ENCODE measurements at places on chromosomes 1 and 21.

DNA sequence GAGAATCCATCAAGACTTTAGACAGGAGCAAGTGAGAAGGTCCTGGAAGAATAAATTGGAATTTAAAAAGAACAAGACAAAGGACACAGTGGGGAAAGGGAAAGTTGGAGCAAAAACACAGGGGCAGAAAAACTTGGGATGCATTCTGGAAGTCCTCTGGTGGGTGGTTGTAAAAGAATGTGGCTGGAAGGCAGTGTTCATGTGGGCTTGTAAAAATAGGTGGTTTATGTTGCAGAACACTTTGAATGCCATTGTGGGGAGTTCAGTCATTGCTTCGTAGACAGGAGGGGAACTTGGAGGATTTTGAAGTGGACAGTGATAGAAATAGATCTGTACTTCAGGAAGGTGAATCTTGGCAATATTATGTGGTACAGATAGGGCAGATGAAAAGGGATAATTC is 15.2 kb downstream of the KIF1B start:
- H3K27me3 ChIP-seq: no peaks in the 10 kb centered on the region
- DNase-seq: no peak
- H3K27ac ChIP-seq: peak overlapping the region; percentile 65
- no peaks in the 10 kb centered on the region for H3K36me3 ChIP-seq
- H3K4me1 ChIP-seq: peaks cover 6% of the 10 kb centered on the region

DNA sequence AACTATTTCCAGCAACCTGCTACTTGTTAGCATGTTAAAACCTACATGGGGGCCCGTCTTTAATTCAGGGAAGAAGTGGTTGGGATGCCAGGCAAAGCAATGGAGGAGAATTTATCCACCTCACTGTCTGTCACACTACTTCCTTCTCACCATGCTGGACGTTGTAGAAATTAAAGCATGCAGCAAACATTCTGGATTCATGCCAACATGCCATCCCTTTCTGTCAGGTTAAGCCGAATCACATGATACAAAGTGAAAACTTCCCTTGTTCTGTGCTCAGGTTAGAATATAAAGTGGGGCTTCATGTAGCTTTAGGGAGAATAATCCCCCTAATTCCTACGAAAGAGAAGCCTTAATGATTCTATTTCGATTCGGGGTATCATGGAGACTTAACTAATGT is 95.5 kb downstream of the ERG start:
- H3K4me1 ChIP-seq: peaks cover 10% of the 10 kb centered on the region
- no peak overlapping the region for H3K27ac ChIP-seq
- H3K36me3 ChIP-seq: no peaks in the 10 kb centered on the region
- no peaks in the 10 kb centered on the region for H3K27me3 ChIP-seq
- no peak overlapping the region for H3K4me3 ChIP-seq

DNA sequence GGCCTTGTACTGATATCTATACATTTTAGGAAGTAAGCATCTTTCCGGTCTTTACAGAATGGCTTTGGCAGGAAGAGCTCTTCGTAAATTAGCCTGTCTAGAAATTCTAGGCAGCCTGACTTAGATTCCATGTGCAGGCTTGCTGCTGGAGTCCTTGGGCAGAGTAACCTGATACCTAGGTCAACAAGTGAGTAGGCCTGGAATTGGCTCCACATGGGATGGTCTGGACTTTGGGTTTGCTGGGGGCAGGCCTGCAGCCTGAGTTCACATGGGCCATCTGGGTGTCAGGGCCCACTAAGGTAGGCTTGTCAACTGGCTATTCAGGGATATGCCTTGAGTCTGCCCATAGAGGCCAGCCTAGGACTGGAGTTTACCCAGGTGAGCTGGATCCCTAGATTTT is 59.6 kb upstream of the CYYR1 start:
- no peaks in the 10 kb centered on the region for H3K4me1 ChIP-seq
- no peak overlapping the region for H3K27ac ChIP-seq
- H3K36me3 ChIP-seq: no peaks in the 10 kb centered on the region
- no peak overlapping the region for H3K4me3 ChIP-seq
- no peak for DNase-seq

DNA sequence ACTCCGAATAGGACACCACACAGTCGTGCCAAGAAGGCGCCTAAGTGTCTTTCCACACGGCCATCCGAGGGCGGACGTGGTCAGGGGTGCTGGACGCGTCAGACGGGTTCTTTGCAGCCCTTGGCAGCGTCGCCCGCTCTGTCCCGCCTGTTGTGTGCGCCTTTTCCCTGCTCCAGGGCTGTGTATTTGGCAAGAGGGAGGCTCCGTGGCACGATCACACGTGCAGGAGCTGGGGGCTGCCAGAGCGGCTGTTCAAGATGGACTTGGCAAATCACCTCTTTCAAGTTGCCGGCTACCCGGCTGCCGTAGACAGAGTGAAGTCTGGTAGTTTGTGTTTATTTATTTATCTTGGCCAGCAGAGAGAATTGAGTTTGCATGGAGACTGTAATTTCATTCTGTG is 31.9 kb downstream of the PRKCZ start:
- no peak for DNase-seq
- no peak overlapping the region for H3K4me3 ChIP-seq
- H3K36me3 ChIP-seq: peaks cover 53% of the 10 kb centered on the region

DNA sequence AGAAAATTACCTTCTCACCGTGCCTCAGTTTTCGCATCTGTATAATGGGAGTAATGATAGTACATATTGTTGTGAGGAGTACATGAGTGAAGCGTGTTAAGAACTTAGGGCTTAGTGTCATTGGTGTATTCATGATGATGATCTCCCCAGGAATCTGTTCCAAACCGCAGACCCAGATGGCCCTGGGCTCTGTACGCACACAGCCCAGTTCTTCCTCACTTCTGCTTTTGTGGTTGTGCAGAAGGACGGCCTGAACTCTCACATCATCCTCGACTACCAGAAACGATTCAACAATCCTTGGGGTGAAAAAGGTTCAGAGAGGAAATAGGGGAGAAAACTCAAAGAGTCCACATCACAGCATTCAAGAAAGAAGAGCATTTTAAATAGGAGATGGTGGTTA is 323.0 kb downstream of the CAMTA1 start:
- H3K27me3 ChIP-seq: peaks cover 59% of the 10 kb centered on the region
- no peaks in the 10 kb centered on the region for H3K4me1 ChIP-seq
- H3K27ac ChIP-seq: no peak overlapping the region

DNA sequence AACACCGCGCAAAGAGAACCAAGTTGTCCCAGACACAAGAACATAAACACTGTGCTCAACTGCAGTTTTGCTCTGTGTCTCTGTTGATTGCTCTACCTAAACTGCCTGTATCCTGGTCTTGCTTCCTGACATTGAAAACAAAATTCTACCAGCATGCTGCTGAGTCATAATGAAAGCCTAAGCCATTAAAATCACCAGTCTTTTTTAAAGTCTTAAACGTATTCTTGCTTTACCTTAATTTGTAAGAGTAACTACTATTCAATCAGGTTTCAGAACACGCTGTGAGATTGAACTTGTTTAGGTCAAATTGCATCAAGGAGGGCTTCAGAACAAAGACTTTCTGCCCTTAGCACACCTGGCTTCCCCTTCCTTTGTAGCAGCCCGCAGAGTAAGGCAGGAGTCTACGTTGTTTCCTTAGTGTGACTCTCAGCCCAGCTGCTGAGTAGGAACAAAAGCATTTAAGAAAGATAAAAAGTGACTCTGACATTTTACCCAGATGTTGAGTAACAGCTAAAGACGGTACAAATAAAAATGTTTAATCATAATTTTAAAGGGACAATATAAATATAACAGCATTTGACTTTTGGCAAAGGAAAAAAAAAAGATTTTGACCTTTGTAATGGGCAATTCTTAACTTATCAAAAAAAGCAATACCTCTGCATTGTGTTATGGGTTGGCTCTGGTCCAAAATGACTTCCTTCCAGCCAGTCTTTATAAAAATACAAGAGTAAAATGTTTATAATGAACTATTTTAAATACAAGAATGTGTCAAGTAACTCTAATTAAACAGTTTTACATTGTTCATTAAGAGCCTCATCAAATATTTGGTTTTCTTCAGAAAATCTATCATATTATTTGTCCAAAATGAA is 186.9 kb upstream of the ADGRL4 start:
- H3K4me3 ChIP-seq: peak overlapping the region; percentile 28
- peak; percentile 43 for DNase-seq
- no peaks in the 10 kb centered on the region for H3K36me3 ChIP-seq
- peaks cover 4% of the 10 kb centered on the region for H3K4me1 ChIP-seq

DNA sequence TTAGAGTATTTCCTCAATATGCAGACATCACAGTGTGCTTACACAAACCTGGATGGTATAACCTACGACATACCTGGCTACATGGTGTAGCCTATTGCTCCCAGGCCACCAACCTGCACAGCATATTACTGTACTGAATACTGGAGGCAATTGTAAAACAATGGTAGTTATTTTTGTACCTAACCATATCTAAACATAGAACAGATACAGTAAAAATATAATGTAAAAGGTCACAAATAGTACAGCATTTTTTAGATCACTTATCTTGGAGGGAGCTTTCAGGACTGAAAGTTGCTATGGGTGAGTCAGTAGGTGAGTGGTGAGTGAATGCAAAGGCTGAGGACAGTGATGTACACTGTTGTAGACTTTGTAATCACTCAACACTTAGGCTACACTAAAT is 492.3 kb downstream of the MRPL39 start:
- H3K4me3 ChIP-seq: no peak overlapping the region
- no peak for DNase-seq
- H3K4me1 ChIP-seq: no peaks in the 10 kb centered on the region
- no peak overlapping the region for H3K27ac ChIP-seq

GRCh38 chr1:53644909-53645689 is 93.9 kb downstream of the GLIS1 start:
- peaks cover 13% of the 10 kb centered on the region for H3K36me3 ChIP-seq
- no peak overlapping the region for H3K27ac ChIP-seq
- peak; percentile 18 for DNase-seq
- H3K27me3 ChIP-seq: peaks cover 76% of the 10 kb centered on the region
- no peak overlapping the region for H3K4me3 ChIP-seq
- H3K4me1 ChIP-seq: peaks cover 24% of the 10 kb centered on the region

DNA sequence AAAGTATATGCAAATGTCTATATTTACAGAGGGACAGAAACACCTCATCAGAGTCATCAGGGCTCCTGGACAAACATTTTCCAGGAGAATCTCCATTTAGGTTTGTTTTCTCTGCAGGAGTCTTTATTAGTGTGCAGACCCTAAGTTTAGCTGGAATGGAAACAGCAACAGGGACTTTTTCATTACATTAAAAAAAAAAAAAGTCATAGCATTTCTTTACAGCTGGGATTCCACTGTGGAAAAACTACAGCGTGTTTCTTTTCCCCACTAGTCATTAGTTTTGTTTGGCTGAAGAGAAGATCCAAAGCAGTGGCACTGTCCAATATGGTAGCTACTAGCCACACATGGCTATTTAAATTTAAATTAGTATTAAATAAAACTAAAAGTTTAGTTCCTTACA is 49.6 kb downstream of the LHX4 start:
- H3K27me3 ChIP-seq: no peaks in the 10 kb centered on the region
- DNase-seq: no peak
- H3K4me3 ChIP-seq: no peak overlapping the region
- no peak overlapping the region for H3K27ac ChIP-seq
- H3K36me3 ChIP-seq: peaks cover 70% of the 10 kb centered on the region

DNA sequence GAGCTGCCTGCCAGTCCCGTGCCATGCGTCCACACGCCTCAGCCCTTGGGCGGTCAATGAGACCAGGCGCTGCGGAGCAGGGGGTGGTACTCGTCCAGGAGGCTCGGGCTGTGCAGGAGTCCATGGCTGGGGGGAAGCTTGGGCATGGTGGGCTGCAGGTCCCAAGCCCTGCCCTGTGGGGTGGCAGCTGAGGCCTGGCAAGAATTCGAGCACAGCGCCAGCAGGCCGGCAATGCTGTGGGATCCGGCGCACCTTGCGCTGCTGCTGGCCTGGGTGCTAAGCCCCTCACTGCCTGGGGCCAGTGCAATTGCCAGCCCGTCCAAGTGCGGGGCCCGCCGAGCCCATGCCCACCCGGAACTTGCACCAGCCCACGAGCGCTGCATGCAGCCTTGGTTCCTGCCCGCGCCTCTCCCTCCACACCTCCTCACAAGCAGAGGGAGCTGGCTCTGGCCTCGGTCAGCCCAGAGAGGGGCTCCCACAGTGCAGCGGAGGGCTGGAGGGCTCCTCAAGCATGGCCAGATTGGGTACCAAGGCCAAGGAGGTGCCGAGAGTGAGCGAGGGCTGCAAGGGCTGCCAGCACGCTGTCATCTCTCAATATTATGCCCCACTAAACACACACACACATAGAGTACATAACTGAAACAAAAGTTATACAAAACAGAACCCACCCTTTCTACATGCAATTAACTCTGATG is 307.7 kb downstream of the LMO4 start:
- no peak overlapping the region for H3K27ac ChIP-seq
- no peaks in the 10 kb centered on the region for H3K4me1 ChIP-seq
- no peak for DNase-seq
- no peaks in the 10 kb centered on the region for H3K36me3 ChIP-seq
- no peaks in the 10 kb centered on the region for H3K27me3 ChIP-seq

GRCh38 chr1:3902111-3902511 is 2.0 kb upstream of the C1orf174 start:
- peaks cover 10% of the 10 kb centered on the region for H3K4me1 ChIP-seq
- H3K27ac ChIP-seq: no peak overlapping the region
- H3K4me3 ChIP-seq: no peak overlapping the region
- no peaks in the 10 kb centered on the region for H3K27me3 ChIP-seq

GRCh38 chr1:97767381-97767780 is 153.5 kb downstream of the DPYD start:
- DNase-seq: no peak
- no peaks in the 10 kb centered on the region for H3K36me3 ChIP-seq
- no peak overlapping the region for H3K27ac ChIP-seq
- no peaks in the 10 kb centered on the region for H3K27me3 ChIP-seq

DNA sequence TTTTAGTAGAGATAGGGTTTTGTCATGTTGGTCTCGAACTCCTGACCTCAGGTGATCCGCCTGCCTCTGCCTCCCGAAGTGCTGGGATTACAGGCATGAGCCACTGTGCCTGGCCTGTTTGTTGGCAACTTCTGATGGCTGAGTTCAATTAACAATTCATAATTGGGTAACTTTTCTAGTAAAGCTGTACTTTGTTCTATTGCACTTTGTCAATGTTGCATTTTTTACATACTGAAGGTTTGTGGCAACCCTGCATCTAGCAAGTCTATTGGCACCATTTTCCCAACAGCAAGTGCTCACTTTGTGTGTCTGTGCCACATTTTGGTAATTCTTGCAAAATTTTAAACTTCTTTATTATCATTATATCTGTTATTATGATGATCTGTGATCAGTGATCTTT is 64.5 kb upstream of the USP24 start:
- no peak for DNase-seq
- H3K27me3 ChIP-seq: no peaks in the 10 kb centered on the region
- H3K27ac ChIP-seq: no peak overlapping the region
- no peak overlapping the region for H3K4me3 ChIP-seq
- H3K4me1 ChIP-seq: peaks cover 9% of the 10 kb centered on the region
- no peaks in the 10 kb centered on the region for H3K36me3 ChIP-seq
